ENCODE measurements at places on chromosomes 3 and 15. TPM values are rescaled to one million over a fixed set of nuclear protein-coding genes. Genes with fewer than 3 reads are reported as not detected.

Gene VIPR1
- total RNA-seq, result 0.55 TPM

Gene ADAMTSL3
- 15.9 TPM for total RNA-seq

Gene SERINC4
- total RNA-seq, result not detected

Gene TMC3
- total RNA-seq, result not detected

Gene TF
- 0.41 TPM for total RNA-seq
